Muscle of arm (tissue), 14 donors: ENCODE measurements at places on chromosomes 1 and 21.

- DNase-seq, result no peak
Measured at GRCh38 chr1:212633161-212633560, 24.6 kb downstream of the ATF3 start.

GRCh38 chr1:190904091-190904695, 426.5 kb upstream of the BRINP3 start:
- DNase-seq, result no peak

GRCh38 chr1:1889847-1890505, 911 bp downstream of the GNB1 start:
- no peak for DNase-seq

DNA sequence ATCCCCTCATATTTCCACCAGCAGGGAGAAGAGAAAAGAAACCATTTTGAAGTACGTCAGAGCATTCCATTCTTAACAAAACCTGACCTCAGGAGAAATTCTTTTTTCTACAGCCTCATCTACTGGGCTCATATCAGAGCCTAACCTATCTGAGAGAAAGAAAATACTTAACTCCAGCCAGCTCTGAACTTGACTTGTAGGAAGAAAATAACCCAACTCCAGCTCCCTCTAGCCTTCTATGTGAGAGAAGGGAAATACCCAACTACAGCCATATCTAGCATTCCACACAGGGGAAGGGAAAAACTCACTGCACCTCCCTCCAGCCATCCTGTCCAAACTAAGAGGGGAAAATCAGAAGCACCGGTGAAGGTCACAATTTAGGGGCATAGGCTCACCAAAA, 57.7 kb downstream of the SPATA6 start:
- DNase-seq, result no peak

DNA sequence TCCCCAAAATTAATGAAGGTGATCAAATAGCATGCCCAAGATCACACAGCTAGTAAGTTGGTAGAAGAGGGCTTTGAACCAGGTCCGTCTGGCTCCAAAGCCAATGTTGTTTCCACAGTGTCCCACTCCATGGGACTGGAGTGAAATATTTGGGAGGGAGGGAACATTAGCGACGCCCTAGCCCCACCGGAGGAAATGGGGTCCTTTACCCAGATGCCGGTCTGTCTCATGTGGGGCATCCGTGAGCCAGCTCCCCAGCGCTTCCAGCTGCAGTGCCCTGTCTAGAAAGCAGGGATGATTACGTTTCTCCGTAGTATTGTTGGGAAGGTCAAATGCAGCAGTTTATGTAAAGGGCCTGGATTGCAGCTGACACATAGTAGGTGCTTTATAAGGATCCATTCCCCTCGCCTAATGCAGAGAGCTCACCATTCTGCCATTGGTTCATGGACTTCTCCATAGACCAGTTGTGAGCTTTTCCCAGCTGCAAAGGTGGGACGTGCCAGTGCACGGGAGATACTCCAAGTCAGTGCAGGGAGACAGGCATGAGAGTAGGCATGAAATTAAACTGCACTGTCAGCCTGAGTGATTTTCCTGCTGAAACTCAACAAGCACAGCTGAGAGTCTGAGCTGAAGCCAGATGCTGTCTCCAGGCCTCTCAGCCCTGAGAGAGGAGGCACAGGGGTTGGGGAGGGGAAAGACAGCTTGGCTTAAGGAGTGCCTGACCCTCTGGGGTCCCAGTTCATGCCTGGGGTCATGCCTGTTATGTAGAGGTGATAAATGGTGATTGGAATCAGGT, 24.7 kb downstream of the QSOX1 start:
- DNase-seq, result no peak

DNA sequence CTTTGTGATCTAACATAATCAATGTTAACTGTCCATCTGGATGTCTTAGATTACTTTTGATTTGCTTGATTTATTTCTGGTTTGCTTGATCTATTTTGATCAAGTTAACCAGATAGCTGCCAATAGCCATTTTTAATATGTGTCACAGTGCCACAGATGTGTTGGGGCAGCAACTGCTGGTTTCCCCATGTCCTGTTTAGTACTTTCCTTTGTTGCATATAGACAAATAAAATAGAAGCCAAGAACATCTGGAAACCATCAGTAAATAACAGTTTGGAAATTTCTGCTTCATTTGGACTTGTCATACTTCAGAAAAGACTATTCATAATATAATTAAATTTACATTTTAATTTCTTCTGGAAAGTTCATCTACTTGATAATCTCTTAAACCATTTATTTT, 145.6 kb upstream of the C21orf91 start:
- peak; percentile 73 for DNase-seq

DNA sequence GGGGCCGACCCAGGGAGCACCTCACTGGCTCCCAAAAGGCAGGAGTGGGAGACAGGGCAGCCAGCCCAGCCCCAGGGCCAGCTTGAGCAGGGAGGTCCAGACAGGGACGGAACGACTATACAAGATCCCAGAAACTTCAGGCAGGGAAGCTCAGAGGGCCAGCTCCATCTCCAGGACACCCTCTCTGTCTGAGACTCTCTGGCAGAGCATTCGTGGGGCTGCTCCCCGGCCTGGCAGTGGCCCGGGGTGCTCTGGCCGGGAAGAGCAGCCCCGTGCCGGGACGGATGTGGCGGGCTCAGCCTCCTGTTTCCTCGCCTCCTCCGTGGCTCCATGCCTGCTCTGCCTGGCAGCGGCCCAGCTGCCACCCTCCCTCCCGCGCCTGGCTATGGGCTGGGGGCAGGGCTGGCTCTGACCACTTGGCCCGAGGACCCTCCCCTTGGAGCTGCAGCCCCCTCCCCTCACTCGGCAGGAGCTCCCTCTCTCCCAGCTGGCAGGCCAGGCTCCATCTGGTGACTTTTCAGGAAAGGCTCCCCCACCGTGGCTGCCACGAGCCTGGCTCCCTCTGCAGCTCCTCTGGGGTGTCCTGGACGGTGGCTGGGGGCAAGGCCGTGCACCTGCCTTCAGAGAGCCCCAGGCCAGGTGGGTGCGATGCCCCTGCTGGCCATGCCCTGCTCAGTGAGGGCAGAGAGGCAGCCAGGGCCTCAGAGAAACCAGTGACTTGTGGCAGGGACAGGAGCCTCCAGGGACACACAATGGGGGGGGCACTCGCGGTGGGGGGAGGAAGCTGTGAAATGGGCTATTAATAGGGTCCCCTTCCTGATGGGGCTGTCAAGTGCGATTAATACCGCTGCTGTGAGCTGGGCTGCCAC, 5.6 kb upstream of the PLCH2 start:
- no peak for DNase-seq

GRCh38 chr1:153683854-153684253, 5.4 kb downstream of the NPR1 start:
- DNase-seq, result no peak

DNA sequence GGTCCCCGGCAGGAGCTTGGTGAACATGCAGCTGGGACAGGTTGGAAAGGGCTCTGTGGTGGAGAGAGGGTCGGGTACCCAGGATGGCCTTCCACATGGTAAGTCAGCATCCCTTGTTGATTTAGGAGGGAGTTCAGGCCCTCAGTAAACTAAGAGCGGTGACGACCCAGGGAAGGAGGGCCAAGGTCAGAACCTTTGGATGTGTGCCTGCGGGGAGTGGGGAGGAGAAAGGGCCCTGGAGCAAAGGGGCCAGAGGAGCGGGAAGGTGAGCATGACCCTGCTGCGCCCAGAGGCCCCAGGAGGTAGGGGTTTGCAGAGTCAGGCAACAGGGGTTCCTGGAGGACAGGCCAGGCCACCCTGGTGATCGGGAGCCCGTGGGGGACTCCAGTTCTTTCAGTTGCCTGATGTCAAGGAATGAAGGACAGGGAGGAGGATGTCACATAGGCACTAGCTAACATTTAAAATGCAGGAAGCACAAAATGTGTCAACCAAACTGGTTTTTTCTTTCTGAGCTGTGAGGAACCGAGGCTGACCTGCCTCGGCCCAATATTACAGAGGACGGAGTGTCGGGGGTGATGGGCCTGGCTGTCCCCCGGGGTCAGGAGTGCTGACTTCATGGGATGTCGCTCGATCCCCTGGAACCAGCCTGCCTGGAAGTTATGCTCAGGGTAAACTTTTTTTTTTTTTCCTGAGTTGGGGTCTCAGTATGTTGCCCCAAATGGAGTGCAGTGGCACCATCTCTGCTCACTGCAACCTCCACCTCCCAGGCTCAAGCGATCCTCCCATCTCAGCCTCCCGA, 117.4 kb upstream of the SLC45A1 start:
- DNase-seq, result no peak

DNA sequence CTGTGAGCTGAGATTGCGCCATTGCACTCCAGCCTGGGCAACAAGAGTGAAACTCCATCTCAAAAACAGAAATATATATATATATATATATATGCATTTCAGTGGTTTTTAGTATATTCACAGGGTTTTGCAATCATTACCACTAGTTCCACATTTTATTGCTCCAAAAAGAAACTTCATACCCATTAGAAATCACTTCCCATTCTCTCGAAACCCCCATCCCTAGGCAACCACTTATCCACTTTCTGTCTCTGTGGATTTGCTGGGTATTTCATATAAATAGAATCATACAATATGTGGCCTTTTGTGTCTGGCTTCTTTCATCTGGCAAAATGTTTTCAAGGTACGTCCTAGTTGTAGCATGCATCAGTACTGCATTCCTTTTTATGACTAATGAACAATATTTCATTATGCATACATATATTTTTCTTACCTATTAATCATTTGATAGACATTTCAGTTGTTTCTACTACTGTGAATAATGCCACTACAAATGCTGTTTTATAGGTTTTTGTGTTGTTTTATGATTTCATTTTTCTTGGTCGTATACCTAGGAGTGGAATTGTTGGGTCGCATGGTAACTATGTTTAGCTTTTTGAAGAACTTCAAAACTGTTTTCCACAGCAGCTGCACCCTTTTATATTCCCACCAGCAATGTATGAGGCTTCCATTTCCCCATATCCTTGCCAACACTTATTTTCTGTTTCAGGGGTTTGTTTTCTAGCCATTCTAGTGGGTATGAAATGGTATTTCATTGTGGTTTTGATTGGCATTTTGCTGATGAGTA, 95.9 kb downstream of the PHTF1 start:
- DNase-seq, result no peak

DNA sequence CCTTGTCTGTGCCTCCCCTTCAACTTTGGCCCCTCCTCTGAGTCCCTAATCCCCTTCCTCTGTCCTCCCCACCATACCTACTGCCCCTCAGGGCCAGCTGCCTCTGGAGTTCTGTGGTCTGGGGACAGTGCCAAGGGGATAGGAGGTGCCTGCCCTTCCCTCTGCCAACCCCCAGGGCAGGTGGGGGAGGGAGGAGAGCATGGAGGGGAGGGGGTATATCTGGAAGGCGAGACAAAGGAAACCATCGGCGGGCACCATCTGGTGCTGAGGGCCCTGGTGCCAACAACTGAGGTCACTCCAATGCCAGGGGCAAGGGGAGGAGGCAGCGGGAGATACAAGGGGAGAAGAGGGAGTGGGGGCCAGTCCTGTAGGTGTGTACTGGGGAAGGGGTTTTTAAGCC, 9.6 kb downstream of the RAB25 start:
- no peak for DNase-seq
